Right renal cortex interstitium (tissue), 3 donors: ENCODE measurements at places on chromosomes 11 and 22. TPM values are rescaled to one million over a fixed set of nuclear protein-coding genes. Genes with fewer than 3 reads are reported as not detected.
A peak's percentile ranks its signal among the peaks of the same experiment; 100 is the strongest.

GRCh38 chr22:47996446-47996857 is 1234.0 kb downstream of the TBC1D22A start:
- no peak for DNase-seq

- DNase-seq = no peak
These were observed 2.2 kb downstream of the APOBEC3A start for GRCh38 chr22:38959590-38959989.

DNA sequence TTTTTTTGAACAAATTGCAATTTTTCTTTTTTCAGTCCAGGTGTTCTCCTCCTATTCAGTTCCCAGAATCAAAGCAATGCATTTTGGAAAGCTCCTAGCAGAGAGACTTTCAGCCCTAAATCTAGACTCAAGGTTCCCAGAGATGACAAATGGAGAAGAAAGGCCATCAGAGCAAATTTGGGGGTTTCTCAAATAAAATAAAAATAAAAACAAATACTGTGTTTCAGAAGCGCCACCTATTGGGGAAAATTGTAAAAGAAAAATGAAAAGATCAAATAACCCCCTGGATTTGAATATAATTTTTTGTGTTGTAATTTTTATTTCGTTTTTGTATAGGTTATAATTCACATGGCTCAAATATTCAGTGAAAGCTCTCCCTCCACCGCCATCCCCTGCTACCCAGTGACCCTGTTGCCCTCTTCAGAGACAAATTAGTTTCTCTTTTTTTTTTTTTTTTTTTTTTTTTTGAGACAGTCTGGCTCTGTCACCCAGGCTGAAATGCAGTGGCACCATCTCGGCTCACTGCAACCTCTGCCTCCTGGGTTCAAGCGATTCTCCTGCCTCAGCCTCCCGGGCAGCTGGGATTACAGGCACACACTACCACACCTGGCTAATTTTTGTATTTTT is 6.2 kb upstream of the UBE4A start:
- DNase-seq = peak; percentile 2

Gene TRIM51
- polyA plus RNA-seq = not detected

Gene RIMBP3B
- not detected for polyA plus RNA-seq

Gene APOA4
- not detected for polyA plus RNA-seq

Gene LGALS1
- polyA plus RNA-seq = 363 TPM

DNA sequence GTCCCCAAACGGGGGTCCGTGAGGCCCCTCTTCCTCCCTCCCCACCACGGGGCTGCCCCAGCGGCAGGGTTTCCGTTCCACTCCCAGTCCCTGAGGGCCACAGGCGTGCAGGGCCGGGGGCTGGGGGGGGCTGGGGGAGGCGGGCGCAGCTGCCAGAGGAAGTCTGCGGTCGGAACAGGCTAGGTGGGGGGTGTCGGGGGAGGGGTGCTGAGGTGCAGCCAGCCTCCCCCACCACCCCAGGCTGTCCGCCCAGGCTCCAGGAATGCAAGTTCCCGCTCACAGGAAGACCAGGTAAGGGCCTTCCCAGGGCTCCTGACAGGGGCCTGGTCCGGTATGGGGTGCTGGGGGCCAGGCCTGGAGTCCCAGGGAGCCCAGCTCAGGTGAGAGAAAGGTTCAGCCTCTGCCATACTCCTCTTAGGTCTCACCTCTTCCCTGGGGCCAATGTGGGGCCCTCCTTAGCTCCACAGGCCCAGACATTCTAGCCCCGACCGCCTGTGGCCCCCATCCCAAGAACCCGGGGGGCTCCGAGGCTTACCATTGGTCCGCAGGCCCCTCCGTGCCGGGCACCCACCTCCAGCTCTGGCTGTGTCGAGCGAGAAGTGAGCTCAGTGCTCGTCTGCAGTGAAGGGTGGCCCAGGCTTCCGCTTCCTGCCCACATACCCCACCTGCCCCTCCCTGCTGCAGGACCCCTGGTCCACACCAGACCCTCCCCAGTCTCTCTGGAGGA is at the start of gene PTPRCAP:
Gene PTPRCAP (minus strand): TSS at position 601 of the 727 bp plus-strand sequence. CDS start 63 bp downstream, at position 538.
- no peak for DNase-seq

DNA sequence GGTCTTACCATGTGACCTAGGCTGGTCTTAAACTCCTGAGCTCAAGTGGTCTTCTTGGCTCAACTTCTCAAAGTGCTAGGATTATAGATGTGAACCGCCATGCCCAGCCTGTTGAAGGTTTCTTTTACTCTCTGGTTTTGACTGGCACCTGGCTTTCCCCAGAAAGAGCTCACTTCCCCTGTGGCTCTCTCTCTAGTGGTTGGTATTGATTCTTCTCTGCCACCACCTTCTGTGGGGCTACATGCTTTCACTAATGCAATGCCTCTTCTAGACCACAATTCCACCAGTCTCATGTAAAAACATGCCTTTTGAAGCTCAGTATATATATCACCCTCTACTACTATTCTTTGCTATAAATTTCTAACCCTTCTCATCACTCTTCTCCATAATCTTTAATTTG is 67.2 kb downstream of the CCDC83 start:
- DNase-seq = no peak

- DNase-seq = no peak
These were observed 73.6 kb upstream of the GRK3 start for GRCh38 chr22:25490896-25491295.

Gene SAA1
- polyA plus RNA-seq = not detected

Gene CCDC83
- not detected for polyA plus RNA-seq

DNA sequence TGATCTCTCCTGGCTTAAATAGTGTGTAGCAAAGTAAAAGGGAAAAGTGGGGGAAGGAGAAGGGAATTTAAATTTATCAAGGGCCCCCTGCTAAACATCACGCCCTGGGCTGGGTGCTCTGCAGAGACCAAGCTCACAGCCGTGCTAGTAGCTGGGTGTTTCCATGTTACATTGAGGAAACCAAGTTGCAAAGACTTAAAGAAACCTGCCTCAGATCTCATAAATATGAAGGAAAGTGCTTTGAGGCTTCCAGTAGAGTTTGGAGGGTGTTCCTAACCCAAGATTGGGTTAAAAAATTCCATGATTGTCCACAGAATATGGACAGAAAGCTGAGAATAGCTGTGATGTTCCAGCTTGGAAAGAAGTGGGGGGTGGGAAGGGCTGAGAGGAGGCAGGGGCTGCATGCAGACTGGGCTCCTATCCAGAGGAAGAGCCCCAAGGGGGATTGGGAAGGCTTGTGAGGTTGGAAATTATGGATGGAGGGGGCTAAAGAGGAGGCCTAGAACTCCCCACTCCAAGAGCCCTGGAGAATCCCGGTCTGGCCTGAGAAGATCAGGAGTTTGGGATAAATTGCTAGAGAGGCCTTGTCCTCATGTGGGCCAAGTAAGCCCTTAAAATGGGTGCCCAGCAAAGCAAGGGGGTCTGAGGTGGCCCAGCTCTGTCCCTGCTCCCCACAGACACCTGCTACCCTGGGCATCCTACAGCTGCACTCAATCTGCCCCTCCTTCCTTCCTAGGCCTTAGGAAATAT is 25.0 kb upstream of the OAF start:
- DNase-seq = no peak

- no peak for DNase-seq
These were observed 452.4 kb upstream of the DDI1 start for GRCh38 chr11:103584021-103584420.
